ENCODE measurements at places on chromosomes 2 and 18. TPM values are rescaled to one million over a fixed set of nuclear protein-coding genes. Genes with fewer than 3 reads are reported as not detected.

Gene GPR155
- total RNA-seq: 0.35 TPM

Gene STAT4
- total RNA-seq: 0.33 TPM

Gene IL36RN
- total RNA-seq: not detected

Gene LAMA1
- 28.7 TPM for total RNA-seq

Gene MC4R
- not detected for total RNA-seq

Gene PLA2R1
- total RNA-seq: 0.83 TPM

GRCh38 chr2:182048088-182048487 is 62.4 kb downstream of the PPP1R1C start:
- no peak overlapping the region for H3K4me3 ChIP-seq
- H3K27ac ChIP-seq: no peak overlapping the region
- DNase-seq: no peak
- no peaks in the 10 kb centered on the region for H3K4me1 ChIP-seq
- no peaks in the 10 kb centered on the region for H3K27me3 ChIP-seq

GRCh38 chr2:151727593-151728552 is 6.4 kb downstream of the NEB start:
- H3K4me3 ChIP-seq: no peak overlapping the region
- peaks cover 11% of the 10 kb centered on the region for H3K4me1 ChIP-seq
- H3K36me3 ChIP-seq: no peaks in the 10 kb centered on the region
- H3K27me3 ChIP-seq: no peaks in the 10 kb centered on the region

GRCh38 chr2:180970016-180970415 is 10.4 kb upstream of the UBE2E3 start:
- H3K4me3 ChIP-seq: no peak overlapping the region
- no peaks in the 10 kb centered on the region for H3K27me3 ChIP-seq
- no peaks in the 10 kb centered on the region for H3K4me1 ChIP-seq
- no peaks in the 10 kb centered on the region for H3K36me3 ChIP-seq
- no peak overlapping the region for H3K27ac ChIP-seq
- DNase-seq: no peak

DNA sequence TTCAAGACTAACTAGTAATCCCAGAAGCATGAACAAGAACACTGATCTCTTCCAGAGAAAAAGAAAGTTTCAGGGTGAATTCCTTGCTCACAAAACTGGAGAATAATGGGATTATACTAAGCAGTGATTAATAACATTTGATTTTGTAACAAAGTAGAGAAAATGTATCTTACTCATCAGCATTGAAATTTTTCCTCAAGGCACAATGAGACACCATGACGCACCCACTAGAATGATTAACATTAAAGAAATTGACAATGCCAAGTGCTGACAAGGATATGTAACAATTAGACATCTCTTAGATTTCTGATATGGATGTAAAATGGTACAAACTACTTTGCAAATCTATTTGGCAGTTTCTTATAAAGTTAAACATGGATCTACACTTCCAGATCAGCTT is 101.1 kb upstream of the EPHA4 start:
- no peaks in the 10 kb centered on the region for H3K27me3 ChIP-seq
- H3K4me1 ChIP-seq: peaks cover 14% of the 10 kb centered on the region
- no peak for DNase-seq
- H3K36me3 ChIP-seq: no peaks in the 10 kb centered on the region

- no peaks in the 10 kb centered on the region for H3K4me1 ChIP-seq
- no peaks in the 10 kb centered on the region for H3K36me3 ChIP-seq
- no peak overlapping the region for H3K4me3 ChIP-seq
Observed at GRCh38 chr2:50108245-50108644, 923.7 kb downstream of the NRXN1 start.

DNA sequence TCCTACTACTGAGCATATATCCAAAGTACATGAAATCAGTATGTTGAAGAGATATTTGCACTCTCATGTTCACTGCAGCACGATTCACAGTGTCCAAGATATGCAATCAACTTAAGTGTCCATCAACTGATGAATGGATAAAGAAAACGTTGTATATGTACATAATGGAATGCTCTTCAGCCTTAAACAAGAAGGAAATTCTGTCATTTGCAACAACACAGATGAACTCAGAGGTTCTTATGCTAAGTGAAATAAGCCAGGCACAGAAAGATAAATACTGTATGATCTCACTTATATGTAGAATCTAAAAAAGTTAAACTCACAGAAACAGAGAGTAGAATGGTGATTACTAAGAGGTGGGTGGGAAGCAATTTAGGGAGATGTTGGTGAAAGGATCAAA is 149.2 kb downstream of the EVA1A start:
- H3K27ac ChIP-seq: no peak overlapping the region
- no peak for DNase-seq
- peaks cover 10% of the 10 kb centered on the region for H3K36me3 ChIP-seq
- no peak overlapping the region for H3K4me3 ChIP-seq

GRCh38 chr2:141927536-141927935 is 203.3 kb downstream of the LRP1B start:
- H3K4me1 ChIP-seq: no peaks in the 10 kb centered on the region
- H3K27me3 ChIP-seq: no peaks in the 10 kb centered on the region
- H3K36me3 ChIP-seq: no peaks in the 10 kb centered on the region
- no peak overlapping the region for H3K4me3 ChIP-seq

DNA sequence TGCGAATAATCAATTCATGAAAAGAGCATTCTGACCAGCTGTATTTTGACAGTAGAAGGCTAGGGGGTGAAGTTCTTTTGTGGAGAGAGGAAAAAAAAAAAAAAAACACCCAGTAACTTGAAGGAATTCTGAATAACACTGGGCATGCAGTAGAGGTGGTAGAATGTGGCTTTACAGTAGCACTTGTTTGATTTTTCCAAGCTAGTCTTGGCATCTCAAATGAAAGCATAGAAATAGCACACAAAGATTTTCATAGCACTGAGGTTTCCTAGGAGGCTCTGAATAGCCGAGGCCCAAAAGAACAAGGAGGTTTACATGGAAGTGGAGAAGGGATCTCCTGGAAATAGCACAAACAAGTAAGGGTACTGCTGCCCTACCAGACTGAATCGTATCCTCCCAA is 470.2 kb upstream of the CDH20 start:
- no peaks in the 10 kb centered on the region for H3K27me3 ChIP-seq
- H3K4me1 ChIP-seq: no peaks in the 10 kb centered on the region
- no peaks in the 10 kb centered on the region for H3K36me3 ChIP-seq

DNA sequence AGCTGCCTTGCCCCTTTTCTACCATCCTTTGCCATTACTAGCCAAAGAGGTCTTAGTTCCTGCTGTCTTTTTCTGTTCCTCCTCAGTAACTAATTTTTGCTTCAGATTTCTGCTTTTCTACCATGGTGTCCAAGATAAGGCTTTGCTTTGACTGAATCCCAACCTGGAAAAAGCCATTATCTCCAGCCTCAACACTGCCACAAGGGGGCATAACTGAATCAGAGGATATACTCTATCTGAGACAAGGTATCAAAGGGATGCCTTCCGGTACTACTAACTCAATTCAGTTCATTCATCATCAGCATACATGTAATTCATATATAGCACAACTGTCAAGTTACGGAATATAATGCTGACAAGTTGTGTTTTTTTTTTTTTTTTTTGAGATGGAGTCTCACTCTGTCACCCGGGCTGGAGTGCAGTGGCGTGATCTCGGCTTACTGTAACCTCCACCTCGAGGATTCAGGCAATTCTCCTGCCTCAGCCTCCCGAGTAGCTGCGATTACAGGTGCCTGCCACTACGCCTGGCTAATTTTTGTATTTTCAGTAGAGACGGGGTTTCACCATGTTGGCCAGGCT is 11.4 kb downstream of the OSGEPL1 start:
- H3K4me1 ChIP-seq: no peaks in the 10 kb centered on the region
- H3K4me3 ChIP-seq: no peak overlapping the region
- no peaks in the 10 kb centered on the region for H3K27me3 ChIP-seq

GRCh38 chr2:15732341-15733077 is 140.8 kb downstream of the DDX1 start:
- H3K4me3 ChIP-seq: no peak overlapping the region
- H3K4me1 ChIP-seq: 0 out of 2 replicates have a peak, but pooled peaks cover 3% of the 10 kb centered on the region
- DNase-seq: no peak
- no peak overlapping the region for H3K27ac ChIP-seq

- H3K4me3 ChIP-seq: no peak overlapping the region
- no peaks in the 10 kb centered on the region for H3K27me3 ChIP-seq
- no peaks in the 10 kb centered on the region for H3K4me1 ChIP-seq
- DNase-seq: no peak
- H3K36me3 ChIP-seq: no peaks in the 10 kb centered on the region
Observed at GRCh38 chr2:137872577-137872976, 91.7 kb upstream of the HNMT start.

DNA sequence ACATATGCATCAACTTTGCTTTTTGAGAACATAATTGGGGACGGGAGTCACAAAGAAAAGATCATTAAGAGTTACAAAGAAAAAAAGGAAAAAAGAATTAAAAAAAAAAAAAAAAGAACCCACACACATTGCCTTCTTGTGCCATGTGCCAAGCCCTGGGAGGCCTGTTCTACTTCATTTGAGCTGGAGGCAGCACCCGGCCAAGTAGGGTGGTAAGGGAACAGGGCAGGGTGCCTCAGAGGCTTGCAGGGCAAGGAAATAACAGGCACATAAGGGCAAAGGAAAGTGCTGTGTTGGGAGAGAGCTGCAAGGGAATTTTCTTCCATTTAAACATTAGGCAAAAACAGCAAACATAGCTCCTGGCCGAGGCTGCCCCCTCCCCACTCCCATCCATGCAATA is 418.0 kb downstream of the TMEM182 start:
- no peak overlapping the region for H3K4me3 ChIP-seq
- H3K27ac ChIP-seq: no peak overlapping the region
- no peaks in the 10 kb centered on the region for H3K36me3 ChIP-seq
- no peaks in the 10 kb centered on the region for H3K27me3 ChIP-seq
- no peaks in the 10 kb centered on the region for H3K4me1 ChIP-seq

DNA sequence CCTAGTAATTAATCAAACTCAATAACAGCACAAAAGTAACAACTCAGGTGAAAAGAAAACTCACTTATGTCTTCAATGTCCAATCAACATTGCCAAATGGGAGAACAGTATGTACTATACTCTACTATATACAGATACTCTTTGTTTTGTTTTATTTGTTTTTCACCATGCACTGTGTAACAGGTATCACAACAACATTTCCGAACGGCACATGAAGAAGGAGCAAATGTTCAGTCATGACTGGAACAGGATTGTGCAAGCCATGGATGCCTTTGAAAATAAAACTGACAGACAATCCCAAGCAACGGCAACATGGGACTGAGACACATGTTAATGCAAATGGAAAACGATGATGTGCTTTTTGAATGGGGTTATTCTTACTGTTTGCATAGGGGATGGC is 334.9 kb upstream of the THUMPD2 start:
- H3K4me1 ChIP-seq: no peaks in the 10 kb centered on the region
- H3K4me3 ChIP-seq: no peak overlapping the region
- DNase-seq: no peak
- H3K27ac ChIP-seq: no peak overlapping the region

GRCh38 chr18:26926066-26926675 is 60.7 kb upstream of the AQP4 start:
- no peak for DNase-seq
- H3K36me3 ChIP-seq: peaks cover 12% of the 10 kb centered on the region
- no peak overlapping the region for H3K4me3 ChIP-seq
- no peak overlapping the region for H3K27ac ChIP-seq
- H3K4me1 ChIP-seq: peaks cover 7% of the 10 kb centered on the region

GRCh38 chr18:37230768-37231167 is 334.8 kb downstream of the CELF4 start:
- no peak overlapping the region for H3K4me3 ChIP-seq
- no peaks in the 10 kb centered on the region for H3K27me3 ChIP-seq
- no peak overlapping the region for H3K27ac ChIP-seq
- no peak for DNase-seq
- H3K36me3 ChIP-seq: no peaks in the 10 kb centered on the region
